ENCODE measurements at places on chromosomes 6 and 20.

GRCh38 chr20:62814060-62814708, 2.7 kb upstream of the COL9A3 start:
- DNase-seq = no peak

DNA sequence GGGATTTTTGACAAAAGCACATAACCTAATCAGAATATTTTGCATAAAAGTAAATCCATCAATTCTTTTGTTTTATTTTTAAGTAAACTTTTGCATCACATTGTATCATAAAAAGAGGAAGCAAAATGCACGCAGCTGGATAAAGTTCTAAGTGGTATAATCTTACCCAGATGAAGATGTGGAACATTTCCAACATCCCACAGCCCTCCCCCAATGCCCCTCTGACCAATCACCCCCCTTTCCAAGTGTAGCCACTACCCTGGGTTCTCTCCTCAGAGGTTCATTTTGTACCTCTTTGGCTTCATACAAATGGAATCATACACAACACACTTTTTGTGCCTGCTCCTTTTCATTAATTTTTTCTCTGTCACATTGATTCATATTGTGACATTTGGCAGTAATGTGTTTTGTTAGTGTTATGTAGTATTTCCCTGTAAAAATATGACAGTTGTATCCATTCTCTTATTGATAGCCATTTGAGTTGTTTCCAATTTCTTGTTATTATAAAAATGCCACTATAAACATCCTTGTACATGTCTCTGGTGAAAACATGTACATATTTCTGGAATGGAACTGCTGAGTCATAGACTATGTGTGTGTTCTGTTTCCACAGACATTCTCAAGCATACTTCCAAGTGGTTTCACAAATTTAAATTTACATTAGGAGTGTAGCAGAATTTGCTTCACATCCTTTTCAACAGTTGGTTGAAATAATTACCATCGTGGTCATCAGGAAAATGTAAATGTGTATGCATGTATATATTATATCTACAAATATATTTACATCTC, 92.9 kb upstream of the SYNDIG1 start:
- DNase-seq = no peak

GRCh38 chr20:22861231-22861980, 173.7 kb upstream of the SSTR4 start:
- no peak for DNase-seq

GRCh38 chr20:24571159-24571558, 101.7 kb downstream of the SYNDIG1 start:
- DNase-seq = no peak

DNA sequence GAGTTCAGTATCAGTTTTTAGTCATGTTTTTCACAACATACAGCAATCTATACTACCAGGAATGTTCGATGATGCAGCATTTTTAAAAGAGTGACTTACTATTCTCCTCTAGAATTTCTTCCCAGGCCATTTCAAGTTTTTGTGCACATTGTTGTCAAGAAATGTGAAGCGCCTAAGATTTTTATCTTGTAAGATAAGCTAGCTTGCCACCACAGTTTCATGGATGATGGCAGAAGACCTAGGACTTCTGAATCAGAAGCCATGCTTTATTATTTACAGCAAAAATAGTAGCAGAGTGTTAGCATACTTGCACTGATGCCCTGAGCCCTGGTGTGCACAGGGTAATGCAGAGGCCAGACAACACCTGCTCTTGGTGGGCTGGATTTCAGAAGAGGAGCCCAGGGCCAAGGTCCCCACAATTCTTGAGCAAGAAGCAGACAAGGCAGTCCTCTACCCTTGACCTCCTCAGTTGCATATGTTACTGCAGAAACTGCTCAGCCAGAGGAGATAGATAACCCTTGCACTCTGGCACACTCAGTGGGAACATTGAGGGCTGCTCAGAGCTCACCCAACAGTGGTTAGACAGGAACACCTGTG, 99.2 kb downstream of the QKI start:
- DNase-seq = no peak

DNA sequence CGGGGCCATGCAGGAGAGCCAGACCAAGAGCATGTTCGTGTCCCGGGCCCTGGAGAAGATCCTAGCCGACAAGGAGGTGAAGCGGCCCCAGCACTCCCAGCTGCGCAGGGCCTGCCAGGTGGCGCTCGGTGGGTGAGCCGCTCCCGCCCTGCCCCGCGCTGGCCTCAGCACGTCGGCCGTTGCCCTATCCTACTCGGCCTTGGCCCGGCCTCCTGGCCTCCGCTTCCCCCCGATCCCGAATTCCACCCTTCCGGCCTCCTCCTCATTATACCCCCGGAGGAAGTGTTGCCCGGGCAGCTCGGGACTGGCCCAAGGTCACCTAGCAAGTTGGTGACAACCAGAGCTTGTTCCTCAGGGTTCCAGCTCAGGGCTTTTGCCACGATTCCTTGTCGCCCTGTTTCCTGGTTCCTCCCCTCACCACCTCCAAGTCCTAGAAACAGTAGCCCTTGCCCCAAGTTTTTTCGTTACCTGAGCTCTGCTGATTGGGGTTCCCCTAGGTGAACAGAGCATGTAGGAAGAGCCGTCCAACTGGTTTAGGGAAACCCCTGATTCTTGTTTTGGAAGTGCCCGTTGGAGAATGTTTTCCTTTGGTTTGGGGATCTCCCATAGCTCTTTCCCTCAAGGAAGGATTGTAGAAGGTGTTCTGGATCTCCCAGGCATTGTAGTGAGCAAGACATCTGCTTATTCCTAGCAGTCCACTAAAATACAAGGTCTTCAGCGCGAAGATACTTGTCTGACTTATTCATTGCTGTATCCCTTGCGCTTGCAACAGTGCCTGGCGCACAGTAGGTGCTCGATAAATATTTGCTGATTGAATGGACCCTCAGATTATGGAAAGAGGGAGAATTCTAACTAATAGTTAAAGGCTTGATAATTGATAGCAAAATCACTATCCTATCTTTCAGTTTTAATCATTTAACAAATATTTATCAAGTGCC, 641 bp downstream of the ARFGEF2 start:
- no peak for DNase-seq

- no peak for DNase-seq
Observed at GRCh38 chr20:62025394-62025793, 40.3 kb downstream of the TAF4 start.

DNA sequence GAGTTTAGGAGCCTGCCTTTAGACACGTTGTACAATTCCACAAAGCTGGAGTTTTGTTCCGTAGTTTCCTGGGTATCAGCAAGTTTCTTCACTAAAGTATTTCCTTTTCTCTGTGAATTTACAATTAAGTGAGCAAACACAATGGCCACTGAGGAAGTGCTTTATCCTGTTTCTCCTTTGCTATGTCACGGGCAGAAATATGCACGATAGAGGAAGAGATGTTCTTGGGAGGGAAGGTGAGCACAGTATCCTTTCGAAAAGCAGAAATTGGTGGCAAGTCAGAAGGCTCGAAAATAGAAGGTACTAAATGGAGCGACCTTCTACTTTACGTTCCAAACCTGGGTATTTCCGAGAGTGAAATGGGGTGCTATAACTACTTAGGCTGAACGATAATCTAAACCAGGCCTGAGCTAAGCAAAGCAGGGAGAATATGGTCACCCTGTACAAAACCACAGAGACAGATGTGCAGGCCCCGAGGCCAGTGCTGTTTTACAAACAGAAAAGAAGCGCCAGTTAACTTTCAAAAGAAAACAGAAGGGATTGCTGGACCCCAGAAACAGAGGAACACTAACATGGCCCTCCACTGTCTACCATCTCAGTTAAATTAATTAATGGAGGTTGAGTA, 259.6 kb downstream of the TBC1D7 start:
- no peak for DNase-seq

- DNase-seq = no peak
Observed at GRCh38 chr6:143544011-143544696, 32.6 kb upstream of the FUCA2 start.

GRCh38 chr6:25233226-25233625, 45.9 kb upstream of the CARMIL1 start:
- DNase-seq = no peak

DNA sequence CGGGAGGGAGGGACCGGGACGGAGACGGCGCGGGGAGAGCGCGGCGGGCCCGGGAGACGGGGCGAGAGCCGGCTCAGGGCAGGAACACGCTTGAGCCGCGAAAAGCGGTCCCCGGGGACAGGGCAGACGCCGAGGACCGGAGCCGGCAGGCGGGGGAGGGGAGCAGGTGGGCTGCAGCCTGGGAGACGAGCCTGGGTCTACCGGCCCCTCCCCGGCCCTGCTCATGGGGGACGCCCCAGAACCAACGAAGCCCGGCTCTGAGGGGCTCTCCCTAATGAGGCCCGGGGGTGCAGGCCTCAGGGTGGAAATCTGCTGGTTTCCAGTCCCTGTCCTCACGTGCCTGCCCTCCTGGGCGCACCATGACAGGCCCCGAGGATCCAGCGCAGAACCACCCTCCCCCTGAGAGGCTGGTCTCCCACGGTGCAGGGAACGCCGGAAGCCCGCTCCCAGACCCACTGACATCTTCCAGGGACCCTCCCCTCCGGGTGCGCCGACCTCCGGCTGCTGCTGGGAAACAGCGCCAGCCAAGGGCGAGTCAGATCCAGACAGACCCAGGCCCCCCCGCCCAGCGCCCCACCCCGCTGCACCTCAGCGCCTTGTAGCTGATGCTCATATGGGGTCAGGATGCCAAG, 571 bp upstream of the EEF1A2 start:
- DNase-seq = no peak

GRCh38 chr20:21640556-21640955, 64.9 kb upstream of the PAX1 start:
- DNase-seq = no peak

GRCh38 chr20:52190437-52191131, 995 bp downstream of the ZFP64 start:
- peak; percentile 14 for DNase-seq

DNA sequence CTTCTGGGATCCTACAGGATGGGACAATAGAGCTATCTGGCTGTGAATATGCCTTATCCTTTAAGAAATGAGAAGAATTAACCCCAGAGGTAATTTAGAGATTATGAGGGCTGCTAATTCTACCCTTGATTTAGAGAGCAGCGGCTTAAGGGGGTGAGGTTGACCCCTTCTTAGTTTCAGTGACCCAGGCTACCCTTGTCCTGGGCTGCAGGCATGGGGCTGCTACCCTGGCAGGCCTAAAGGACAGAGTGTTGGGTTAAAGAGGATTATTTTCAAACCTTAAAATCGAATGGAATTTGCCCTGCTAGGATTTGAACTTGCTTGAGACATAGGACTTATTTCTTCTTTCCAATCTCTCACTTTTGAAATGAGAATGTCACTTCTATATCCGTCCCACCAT, 1343.4 kb downstream of the HACE1 start:
- no peak for DNase-seq

DNA sequence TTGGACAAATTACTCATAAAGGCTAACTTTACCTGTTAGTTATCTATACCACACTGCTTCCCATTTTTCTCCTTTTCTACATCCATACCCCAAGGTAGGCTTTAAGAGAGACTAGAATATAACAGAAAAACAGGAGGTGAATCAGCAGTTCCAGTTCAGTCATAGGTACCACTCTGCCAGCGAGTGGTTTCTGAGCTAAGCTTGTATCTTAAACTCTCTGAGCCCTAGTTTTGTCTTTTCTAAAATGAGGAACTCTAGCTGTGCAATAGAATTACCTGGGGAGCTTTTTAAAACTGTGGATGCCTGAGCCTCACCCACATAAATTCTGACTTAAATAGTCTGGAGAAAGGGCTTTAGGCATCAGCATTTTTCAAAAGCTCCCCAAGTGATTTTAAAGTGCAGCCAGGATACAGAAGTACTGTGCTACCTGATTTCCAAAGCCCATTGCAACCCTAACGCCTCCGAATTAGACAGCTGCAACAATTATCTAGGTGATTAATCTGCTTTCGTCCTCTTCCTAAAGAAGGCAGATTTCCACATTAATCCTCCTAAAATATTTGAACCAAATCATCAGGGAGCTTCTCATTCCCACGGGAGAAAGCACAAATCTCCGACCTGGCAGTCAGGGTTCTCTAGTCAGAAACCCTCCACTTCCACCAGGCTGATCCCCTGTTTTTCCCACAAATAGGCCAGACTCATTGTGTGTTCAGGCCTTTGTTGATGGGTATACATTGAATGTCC, 37.4 kb upstream of the RPL7L1 start:
- DNase-seq = no peak

DNA sequence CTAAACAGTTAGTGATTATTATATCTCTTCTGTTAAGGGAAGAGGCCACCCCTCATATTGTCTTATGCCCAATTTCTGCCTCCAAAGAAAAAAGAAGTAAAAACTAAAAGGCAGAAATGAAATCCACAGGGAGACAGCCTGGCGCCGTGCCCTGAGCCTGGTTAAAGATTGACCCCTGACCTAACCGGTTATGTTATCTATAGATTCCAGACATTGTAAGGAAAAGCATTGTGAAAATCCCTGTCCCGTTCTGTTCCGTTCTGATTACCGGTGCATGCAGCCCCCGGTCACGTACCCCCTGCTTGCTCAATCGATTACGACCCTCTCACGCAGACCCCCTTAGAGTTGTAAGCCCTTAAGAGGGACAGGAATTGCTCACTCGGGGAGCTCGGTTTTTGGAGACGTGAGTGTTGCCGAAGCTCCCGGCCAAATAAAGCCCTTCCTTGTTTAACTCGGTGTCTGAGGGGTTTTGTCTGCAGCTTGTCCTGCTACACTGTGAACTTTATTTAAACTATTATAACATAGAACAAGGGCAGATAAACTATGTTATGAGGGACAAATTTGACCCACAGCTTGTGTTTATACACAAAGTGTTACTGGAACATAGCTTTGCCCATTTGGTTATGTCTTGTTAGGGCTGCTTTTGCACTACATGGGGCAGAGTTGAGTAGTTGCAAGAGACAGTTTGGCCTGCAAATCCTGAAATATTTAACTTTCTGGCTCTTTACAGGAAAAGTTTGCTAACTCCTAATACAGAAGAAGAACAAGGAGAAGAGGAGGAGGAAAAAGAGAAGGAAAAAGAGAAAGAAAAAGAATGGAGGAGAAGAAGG, 49.6 kb downstream of the CD24 start:
- no peak for DNase-seq

GRCh38 chr6:108556866-108557493, 3.7 kb upstream of the FOXO3 start:
- DNase-seq = no peak

GRCh38 chr6:107741191-107741680, 82.9 kb downstream of the SCML4 start:
- DNase-seq = no peak

- DNase-seq = no peak
Observed at GRCh38 chr20:15700147-15700765, 873.0 kb downstream of the KIF16B start.

- DNase-seq = no peak
Observed at GRCh38 chr6:84764332-84765049, at the start of gene TBX18. TBX18 (minus strand) TSS chr6:84764598; CDS start chr6:84764181, 417 bp downstream.

GRCh38 chr6:17932330-17932852, 55.0 kb downstream of the KIF13A start:
- no peak for DNase-seq

GRCh38 chr6:154749341-154749740, 16.1 kb downstream of the SCAF8 start:
- no peak for DNase-seq
